ENCODE measurements at places on chromosomes 4 and X. TPM values are rescaled to one million over a fixed set of nuclear protein-coding genes. Genes with fewer than 3 reads are reported as not detected.

Gene TEX13B
- total RNA-seq = not detected

Gene TMPRSS11B
- not detected for total RNA-seq

Gene HTR2C
- 0.05 TPM for total RNA-seq

Gene DSPP
- total RNA-seq = 0.06 TPM

Gene ATOH1
- not detected for total RNA-seq

Gene ADGRG2
- 0.13 TPM for total RNA-seq

Gene PITX2
- 93.3 TPM for total RNA-seq

All from SJCRH30 (cell line).